Hepatocyte (in vitro differentiated cells): ENCODE measurements at places on chromosomes 3 and 15. TPM values are rescaled to one million over a fixed set of nuclear protein-coding genes. Genes with fewer than 3 reads are reported as not detected.

DNA sequence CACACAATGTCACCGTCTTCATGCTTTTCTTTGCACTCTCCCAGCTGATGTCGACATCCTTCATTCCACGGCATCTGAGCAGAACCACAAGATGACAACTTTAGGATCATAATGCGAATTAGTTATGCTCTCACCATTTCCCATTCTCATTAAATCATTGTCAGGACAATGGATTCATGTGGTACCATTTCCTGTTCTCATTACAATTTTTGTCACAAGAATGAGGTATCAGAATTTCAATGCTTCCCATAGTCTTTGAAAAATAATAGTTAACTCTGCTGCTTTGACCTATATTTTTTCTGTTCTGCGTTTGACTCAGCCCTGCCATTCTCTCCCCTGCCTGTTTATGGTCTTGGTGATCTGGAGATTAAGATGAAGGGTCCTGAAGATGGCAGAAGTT lies 175.7 kb upstream of the MDFIC2 start:
- no peak for DNase-seq
- H3K4me1 ChIP-seq, result no peaks in the 10 kb centered on the region
- no peaks in the 10 kb centered on the region for H3K36me3 ChIP-seq
- no peak overlapping the region for H3K4me3 ChIP-seq
- H3K27ac ChIP-seq, result no peak overlapping the region

The KBTBD8 gene
- total RNA-seq, result 10.0 and 14.2 TPM in 2 replicates

DNA sequence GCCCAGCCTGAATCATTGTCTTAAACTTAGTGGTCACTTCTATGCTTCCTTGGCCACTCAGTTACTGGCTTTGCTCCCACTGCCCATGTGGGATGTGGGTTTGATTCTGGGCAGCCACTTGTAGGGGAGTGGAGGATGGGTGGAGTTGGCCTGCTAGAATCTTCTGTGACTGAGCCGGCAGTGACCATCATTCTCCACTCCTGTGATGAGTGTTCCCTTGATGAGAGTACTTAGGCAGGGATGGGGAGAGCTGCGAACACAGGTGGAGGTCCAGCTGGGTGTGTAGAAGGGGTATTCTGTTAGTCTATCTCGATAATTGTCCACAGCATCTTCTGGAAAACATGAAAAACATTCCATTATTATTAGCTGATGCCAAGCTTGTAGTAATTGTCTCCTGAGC lies 8.0 kb downstream of the TM6SF1 start:
- H3K4me3 ChIP-seq, result no peak overlapping the region
- H3K27ac ChIP-seq, result no peak overlapping the region
- DNase-seq, result no peak
- no peaks in the 10 kb centered on the region for H3K4me1 ChIP-seq

DNA sequence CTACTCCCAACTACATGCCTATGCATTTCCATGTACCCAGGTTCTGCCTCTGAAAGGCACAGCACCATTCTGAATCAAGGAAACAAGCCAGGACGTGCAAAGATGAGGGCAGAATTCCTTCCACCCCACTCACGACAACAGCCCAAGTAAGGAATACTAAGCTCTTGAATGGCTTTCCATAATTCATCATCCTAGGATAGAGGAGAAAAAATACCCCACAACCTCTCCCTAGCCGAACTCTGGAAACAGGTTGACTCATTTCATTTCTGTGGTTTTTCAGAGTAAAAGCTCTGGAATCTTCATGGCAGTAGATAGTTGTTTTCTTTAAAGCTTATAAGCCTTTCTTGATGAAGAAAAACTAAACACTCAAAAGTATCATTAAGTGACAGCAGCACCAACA lies 77.8 kb downstream of the PDZRN3 start:
- no peak for DNase-seq
- no peaks in the 10 kb centered on the region for H3K36me3 ChIP-seq
- peak overlapping the region; percentile 75 for H3K27ac ChIP-seq
- no peaks in the 10 kb centered on the region for H3K27me3 ChIP-seq

DNA sequence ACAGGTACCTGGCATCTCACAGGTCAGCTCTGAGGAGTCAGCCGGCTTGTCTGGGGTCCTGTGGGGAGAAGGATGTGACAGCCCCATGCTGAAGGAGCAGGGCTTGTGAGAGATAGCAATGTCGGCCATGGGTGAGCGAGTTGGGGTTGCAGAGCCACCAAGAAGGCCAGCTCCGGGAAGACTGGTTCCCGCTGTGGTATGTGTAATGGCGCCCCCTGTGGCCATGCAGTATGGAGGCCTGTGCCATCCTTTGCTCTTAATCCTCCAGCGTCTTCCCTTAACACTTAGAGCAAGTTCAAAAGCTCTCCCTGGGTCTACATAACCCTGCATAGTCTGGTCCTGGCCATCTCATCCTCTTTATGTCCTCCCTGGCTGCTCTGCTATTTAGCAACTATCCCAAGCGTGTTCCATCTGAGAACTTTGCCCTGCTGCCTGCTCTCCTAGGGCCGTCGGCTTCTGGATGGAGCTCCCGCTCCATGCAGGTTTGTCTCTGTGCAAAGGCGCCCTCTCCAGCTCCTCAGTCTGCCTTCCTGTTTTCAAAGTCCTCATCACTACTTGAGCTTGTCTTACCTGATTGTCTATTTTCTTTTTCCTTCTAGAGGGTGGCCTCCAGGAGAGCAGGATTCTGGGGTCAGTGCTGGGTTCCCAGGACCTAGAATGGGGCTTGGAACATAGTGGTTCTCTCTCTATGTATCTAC lies 40.8 kb upstream of the IQCF6 start:
- no peaks in the 10 kb centered on the region for H3K36me3 ChIP-seq
- H3K27me3 ChIP-seq, result no peaks in the 10 kb centered on the region
- no peaks in the 10 kb centered on the region for H3K4me1 ChIP-seq
- no peak overlapping the region for H3K4me3 ChIP-seq
- no peak overlapping the region for H3K27ac ChIP-seq

GRCh38 chr3:152302521-152303021 lies 33.8 kb downstream of the MBNL1 start:
- peak overlapping the region; percentile 31 for H3K27ac ChIP-seq
- H3K36me3 ChIP-seq, result no peaks in the 10 kb centered on the region
- H3K27me3 ChIP-seq, result no peaks in the 10 kb centered on the region

The TTLL13 gene
- not detected in 2 replicates for total RNA-seq

- peak overlapping the region; percentile 70 for H3K27ac ChIP-seq
- H3K27me3 ChIP-seq, result no peaks in the 10 kb centered on the region
- no peaks in the 10 kb centered on the region for H3K36me3 ChIP-seq
- H3K4me3 ChIP-seq, result peak overlapping the region; percentile 96
Observed at GRCh38 chr3:154122912-154123559, 1.8 kb downstream of the ARHGEF26 start.

- peaks cover 62% of the 10 kb centered on the region for H3K27me3 ChIP-seq
- peaks cover 10% of the 10 kb centered on the region for H3K4me1 ChIP-seq
- H3K36me3 ChIP-seq, result no peaks in the 10 kb centered on the region
- DNase-seq, result peak; percentile 75
- H3K4me3 ChIP-seq, result peak overlapping the region; percentile 46
Observed at GRCh38 chr3:123028233-123028828, 768 bp upstream of the SEMA5B start.

DNA sequence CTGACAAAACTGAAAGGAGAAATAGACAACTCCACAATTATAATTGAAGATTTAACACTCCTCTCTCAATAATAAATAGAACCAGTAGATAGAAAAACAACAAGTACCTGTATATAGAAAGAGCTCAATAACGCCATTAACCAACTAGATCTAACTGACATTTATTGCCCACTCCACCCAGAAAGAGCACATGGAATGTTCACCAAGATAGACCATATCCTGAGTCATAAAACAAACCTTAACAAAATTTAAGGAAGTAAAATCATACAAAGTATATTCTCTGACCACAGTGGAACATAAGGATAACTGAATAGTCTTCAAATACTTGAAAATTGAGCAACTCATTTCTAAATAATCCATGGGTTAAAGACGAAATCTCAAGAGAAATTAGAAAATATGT lies 25.1 kb downstream of the KBTBD12 start:
- no peak overlapping the region for H3K4me3 ChIP-seq
- H3K27ac ChIP-seq, result peak overlapping the region; percentile 8
- peaks cover 3% of the 10 kb centered on the region for H3K27me3 ChIP-seq
- no peaks in the 10 kb centered on the region for H3K4me1 ChIP-seq

DNA sequence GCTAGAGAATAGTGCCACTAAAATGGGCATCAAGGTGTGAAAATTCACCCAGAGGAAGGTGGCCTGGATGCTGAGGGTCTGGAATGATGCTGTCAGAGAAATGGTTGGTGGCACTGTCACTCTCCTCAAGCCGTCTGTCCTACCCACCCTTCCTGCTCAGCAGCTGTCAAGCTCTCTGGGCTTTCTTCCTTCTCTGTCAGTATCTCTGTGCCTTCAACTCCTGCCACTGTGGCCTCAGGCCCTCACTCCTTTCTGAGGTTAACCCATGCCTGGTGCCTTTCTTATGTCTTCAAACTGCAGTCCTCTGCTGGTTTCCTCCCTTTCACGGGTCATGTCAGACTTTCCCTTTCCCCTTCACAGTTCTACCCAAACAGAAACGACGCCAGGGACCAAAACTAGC lies 4.4 kb downstream of the MYO5C start:
- no peak overlapping the region for H3K4me3 ChIP-seq
- H3K27ac ChIP-seq, result no peak overlapping the region
- peaks cover 28% of the 10 kb centered on the region for H3K4me1 ChIP-seq
- H3K27me3 ChIP-seq, result no peaks in the 10 kb centered on the region
- no peaks in the 10 kb centered on the region for H3K36me3 ChIP-seq

The TTC23 gene
- total RNA-seq, result 33.2 and 46.3 TPM in 2 replicates

DNA sequence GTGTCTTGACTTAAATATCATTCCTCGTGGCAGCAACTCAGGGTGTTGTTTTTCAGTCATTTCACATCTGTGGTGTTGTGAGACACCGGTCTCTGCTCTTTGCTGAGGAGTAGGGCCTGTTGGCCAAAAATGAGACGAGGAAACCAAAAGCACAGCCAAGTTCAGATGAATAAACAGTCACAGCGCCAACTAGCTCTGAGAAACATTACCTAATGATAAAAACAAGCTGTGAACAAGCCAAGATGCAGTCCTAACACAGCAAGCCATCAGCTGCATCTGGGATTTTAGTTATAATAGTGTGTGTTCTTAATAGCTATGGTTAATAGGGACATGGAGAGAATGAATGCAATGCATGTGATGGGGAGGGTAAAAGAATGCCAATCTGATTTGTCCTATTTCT lies 843.4 kb upstream of the DPPA4 start:
- no peak overlapping the region for H3K4me3 ChIP-seq
- no peak overlapping the region for H3K27ac ChIP-seq
- H3K4me1 ChIP-seq, result no peaks in the 10 kb centered on the region

- H3K27me3 ChIP-seq, result no peaks in the 10 kb centered on the region
- peaks cover 31% of the 10 kb centered on the region for H3K4me1 ChIP-seq
- peak overlapping the region; percentile 36 for H3K27ac ChIP-seq
- no peak for DNase-seq
- H3K36me3 ChIP-seq, result no peaks in the 10 kb centered on the region
- no peak overlapping the region for H3K4me3 ChIP-seq
Observed at GRCh38 chr3:23991306-23991682, 46.2 kb downstream of the NR1D2 start.

GRCh38 chr3:50525191-50525910 lies 21.9 kb upstream of the CACNA2D2 start:
- no peak overlapping the region for H3K4me3 ChIP-seq
- H3K36me3 ChIP-seq, result no peaks in the 10 kb centered on the region
- H3K27ac ChIP-seq, result no peak overlapping the region
- peaks cover 4% of the 10 kb centered on the region for H3K4me1 ChIP-seq
- DNase-seq, result peak; percentile 29

The CTXN2 gene
- total RNA-seq, result 0.12 TPM in 1 of 2 replicates, not detected in the other

- H3K27ac ChIP-seq, result no peak overlapping the region
- H3K27me3 ChIP-seq, result no peaks in the 10 kb centered on the region
- no peak overlapping the region for H3K4me3 ChIP-seq
- no peaks in the 10 kb centered on the region for H3K4me1 ChIP-seq
- no peak for DNase-seq
Observed at GRCh38 chr15:23073890-23074646, 34.7 kb upstream of the TUBGCP5 start.

GRCh38 chr3:189117087-189117486 lies 54.7 kb upstream of the TPRG1 start:
- no peak overlapping the region for H3K27ac ChIP-seq
- no peaks in the 10 kb centered on the region for H3K36me3 ChIP-seq
- H3K4me1 ChIP-seq, result no peaks in the 10 kb centered on the region
- H3K4me3 ChIP-seq, result no peak overlapping the region
- no peaks in the 10 kb centered on the region for H3K27me3 ChIP-seq
- no peak for DNase-seq

DNA sequence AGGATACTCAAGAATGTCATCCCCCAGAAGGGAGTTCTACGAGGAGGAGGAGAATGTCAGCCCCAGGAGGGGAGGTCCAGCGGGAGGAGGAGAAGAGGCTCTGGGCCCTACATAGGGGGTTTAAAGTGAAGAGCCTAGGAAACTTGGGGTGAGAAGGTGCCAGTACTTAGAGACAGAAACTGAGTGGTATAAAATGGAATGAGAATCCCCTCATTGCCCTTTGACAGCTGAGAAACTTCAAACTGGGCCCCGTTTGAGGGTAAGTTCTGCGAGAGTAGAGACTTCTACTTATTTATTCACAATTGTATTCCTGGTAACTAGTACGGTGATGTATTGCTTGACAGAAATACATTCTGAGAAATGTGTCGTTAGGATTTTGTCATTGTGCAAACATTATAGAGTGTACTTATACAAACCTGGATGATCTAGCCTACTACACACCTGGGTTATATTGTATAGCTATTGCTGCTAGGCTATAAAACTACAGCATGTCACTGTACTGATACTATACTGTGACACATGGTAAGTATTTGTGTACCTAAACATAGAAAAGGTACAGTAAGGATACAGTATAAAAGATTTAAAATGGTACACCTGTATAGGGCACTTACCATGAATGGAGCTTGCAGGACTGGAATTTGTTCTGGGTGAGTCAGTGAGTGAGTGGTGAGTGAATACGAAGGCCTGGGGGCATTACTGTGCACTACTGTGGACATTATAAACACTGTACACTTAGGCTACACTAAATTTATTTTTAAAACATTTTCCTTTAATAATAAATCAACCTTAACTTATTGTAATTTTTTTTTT lies 62.0 kb downstream of the TSC22D2 start:
- no peak overlapping the region for H3K4me3 ChIP-seq
- H3K4me1 ChIP-seq, result peaks cover 10% of the 10 kb centered on the region
- H3K36me3 ChIP-seq, result peaks cover under 1% of the 10 kb centered on the region

The KBTBD13 gene
- not detected in 2 replicates for total RNA-seq

- H3K36me3 ChIP-seq, result no peaks in the 10 kb centered on the region
- H3K4me1 ChIP-seq, result no peaks in the 10 kb centered on the region
- no peaks in the 10 kb centered on the region for H3K27me3 ChIP-seq
- H3K4me3 ChIP-seq, result no peak overlapping the region
- no peak for DNase-seq
Observed at GRCh38 chr3:146646261-146646660, 41.1 kb upstream of the PLSCR5 start.

DNA sequence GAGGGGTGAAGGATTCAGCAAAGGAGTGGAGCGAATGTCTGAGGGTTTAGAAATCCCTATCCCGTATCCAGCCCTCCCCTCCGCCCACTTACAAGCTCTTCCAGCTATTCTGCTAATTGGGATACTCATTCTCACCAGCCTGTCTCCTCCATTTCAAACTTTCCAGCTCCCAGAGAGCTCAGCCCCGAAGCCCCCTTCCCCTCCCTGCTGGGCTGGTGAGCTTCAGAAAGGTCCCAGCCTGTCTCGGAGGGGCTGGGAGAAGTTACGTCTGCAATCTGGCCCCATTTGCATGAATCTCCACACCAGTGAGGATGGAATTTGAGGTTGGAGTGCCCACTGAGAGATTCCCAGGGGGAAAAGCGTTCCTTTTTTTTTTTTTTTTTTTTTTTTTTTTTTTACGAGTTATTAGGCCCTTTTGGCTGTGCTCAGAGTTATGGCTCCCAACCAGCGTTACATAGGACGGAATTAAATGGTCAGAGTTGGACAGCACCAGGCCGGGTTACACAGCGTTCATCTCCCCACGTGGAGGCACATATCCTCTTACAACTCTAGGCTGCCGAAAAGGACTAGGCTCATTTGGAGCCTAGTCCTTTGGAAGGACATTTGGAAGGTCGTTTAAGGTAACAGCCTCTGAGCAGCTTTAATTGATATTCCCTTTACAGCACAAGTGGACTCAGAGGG lies 34.6 kb downstream of the FGD5 start:
- H3K27ac ChIP-seq, result no peak overlapping the region
- no peaks in the 10 kb centered on the region for H3K27me3 ChIP-seq
- H3K4me1 ChIP-seq, result no peaks in the 10 kb centered on the region
